ENCODE measurements at places on chromosomes 3 and 15.
A peak's percentile ranks its signal among the peaks of the same experiment; 100 is the strongest.

DNA sequence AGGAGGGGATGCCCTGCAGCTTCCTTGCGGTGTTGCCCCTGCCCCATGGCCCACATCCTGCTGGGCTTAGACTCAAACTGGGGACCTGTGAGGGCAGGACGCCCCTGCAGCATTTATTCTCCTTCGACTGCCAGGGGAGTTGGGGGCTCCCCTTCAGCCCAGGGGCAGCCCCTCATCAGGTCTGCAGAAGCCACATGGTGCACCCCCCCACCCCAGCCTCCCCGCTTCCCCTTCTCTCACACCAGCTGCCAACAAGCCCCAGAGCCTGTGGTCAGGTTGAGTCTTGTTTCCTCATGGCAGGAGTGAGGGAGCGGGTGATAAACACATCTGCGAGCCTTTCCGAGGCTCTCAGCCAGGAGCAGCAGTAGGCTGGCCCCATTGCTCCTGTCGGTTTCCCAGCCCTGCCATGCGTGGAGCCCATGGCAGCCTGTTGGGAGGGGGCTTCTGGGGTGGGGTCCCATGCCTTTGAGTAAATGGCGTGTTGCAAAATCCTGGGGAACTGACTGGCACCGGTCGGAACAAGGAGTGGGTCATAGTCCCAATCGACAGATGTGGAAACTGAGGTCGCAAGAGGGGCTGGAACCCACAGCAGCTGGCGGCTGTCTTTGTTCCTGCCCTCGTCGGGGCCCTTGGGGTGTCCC lies 27.8 kb downstream of the WNT7A start:
- no peak for DNase-seq

GRCh38 chr3:189519458-189519857 lies 111.7 kb upstream of the TP63 start:
- no peak for DNase-seq

GRCh38 chr15:88543065-88543776 lies 3.3 kb downstream of the DET1 start:
- DNase-seq: no peak

DNA sequence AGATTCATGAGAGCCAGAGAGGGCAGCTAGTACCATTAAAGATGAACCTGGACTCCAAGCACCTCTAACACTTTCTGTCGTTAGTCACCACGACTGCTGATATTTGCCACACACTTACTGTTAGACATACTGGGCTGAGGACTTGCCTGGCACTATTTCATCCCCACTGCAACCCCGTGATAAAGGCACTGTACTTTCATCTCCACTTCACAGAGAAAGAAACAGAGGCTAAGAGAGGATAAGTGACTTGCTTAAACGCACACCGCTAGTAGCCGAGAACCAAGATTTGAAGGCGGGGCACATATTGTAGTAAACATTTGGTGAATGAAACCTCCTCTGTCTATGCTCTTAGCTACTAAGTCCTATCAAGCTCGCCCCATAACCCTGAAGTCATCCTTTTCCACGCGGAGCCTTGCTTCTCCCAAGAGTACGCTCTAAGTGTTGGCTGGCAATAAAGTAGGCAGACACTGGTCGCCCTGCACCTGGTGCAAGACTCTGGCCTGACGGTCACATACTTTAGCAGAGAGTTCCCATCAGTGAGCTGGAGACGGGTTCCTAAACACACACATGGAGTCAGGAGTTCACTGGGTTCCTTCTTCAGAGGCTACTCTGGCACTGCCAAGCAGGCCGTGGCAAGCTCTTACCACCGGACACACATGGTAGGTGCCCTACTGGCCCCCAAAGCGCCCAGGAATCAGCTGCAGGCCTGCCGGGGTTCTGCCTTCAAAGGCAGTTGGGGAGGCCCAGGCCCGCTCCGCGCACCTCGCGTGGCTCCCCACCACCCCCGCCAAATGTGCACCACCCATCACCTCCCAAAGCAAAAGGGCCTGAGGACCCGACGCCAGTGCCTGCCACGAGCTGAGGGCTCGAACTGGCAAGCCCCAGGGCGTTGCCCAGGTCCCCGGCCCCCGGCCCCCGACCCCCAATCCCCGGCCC lies 951 bp downstream of the POMGNT2 start:
- peak; percentile 27 for DNase-seq

GRCh38 chr3:65664446-65664845 lies 374.3 kb downstream of the MAGI1 start:
- DNase-seq: no peak

- DNase-seq: no peak
Observed at GRCh38 chr3:13197795-13198194, 124.6 kb upstream of the IQSEC1 start.

- DNase-seq: no peak
Observed at GRCh38 chr3:25088284-25088683, 339.8 kb upstream of the RARB start.

GRCh38 chr3:46299608-46300460 lies 54.1 kb upstream of the CCR2 start:
- no peak for DNase-seq

DNA sequence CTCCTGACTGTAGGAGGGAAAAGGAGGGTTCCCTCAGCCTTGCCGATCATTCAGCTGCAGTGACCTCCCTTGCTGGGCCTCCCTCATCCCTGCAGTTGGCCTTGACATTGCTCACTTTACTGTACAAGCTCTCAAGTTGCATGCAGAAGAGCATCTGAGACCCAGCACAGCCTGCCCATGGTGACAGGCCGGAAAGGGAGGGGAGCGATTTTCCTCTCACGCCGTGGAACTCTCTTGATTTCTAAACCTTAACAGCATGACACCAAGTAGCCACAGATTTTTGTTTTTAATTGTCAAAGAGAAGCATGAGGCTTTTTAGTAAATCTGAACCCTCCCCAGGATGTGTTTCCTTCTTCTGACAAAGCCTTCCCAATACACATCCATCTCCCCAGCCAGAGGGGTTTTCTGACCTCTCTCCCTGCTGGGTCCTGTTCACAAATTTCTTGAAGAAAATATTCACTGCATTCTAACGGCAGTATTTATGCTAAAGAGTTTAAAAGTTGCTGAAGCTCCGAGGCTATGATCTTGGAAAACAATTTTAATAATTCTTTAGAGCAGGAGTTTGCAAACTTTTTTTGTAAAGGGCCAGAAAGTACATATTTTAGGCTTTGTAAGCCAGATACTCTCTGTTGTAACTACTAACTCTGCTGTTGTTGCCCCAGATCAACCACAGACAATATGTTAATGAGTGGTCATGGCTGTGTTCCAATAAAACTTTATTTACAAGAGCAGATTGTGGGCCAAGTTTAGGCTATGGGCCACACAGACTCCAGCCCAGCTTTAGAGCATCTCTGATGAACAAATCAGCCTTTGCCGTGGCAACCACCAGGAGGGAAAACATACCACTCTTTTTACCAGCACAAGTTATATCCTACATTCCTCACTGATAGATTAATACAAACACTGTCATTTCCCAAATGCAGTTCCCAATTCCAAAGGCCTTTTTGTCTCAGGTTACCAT lies 34.8 kb downstream of the LMCD1 start:
- DNase-seq: no peak

GRCh38 chr3:38150780-38151528 lies 12.5 kb downstream of the MYD88 start:
- DNase-seq: no peak

- DNase-seq: no peak
Observed at GRCh38 chr15:47439146-47440111, 277.9 kb upstream of the SEMA6D start.

DNA sequence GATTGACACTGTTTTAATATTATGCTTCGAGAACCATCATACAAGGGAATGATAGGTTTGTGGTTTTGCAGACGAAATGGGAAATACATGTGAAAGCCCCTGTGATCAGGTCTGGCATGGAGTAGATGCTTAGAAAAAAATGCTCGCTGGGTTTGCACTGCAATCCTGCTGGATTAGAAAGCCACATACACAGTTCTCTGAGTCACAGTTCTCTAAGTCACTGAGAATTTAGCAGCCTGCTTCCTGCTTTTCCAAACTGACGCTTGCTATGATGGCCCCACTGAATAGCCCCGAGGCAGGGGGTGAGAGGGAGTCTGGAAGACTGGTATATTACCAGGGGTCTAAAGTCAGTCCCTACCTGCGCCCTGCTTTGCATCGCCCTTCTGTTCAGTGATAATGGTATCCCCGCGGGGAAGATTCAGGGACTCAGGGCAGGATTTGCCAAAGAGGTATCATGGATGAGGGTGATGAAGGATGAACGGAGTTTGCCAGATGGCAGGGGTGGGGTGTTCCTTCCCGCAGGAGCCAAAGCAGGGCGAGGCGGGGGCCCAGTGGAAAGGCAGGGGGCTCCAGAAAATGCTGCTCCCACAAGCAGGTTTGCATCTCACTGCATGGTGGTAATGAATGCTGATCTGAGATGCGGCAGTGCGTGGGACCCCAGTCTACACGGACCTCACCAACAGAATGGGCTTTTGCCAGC lies 82.3 kb downstream of the IQSEC1 start:
- DNase-seq: no peak

DNA sequence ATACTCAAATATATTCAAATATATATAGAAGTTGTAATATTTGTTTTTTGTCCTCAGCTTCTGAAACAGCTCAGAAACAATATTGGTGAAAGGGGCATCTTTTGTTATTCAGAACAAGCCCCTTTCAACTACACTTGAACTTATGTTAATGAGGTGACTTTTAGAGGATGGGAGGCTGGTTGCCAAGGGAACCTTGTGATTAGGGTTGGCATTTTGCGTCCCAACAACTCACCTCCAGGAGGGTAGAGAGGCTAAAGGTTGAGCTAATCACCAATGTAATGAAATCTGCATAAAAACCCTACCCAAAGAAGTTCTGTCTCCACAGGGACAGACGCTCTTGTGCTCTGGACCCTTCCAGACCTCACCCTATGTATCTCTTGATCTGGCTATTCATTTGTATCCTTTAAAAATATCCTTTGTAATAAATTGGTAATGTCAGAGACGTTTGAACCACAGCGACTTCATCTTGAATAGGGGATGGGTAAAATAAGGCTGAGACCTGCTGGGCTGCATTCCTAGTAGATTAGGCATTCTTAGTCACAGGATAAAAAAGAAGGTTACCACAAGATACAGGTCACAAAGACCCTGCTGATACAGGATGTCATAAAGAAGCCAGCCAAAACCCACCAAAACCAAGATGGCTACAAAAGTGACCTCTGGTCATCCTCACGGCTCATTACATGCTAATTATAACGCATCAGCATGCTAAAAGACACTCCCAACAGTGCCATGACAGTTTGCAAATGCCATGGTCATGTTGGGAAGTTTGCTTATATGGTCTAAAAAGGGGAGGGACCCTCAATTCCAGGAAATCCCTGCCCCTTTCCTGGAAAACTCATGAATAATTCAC lies 111.1 kb downstream of the FMN1 start:
- DNase-seq: no peak

DNA sequence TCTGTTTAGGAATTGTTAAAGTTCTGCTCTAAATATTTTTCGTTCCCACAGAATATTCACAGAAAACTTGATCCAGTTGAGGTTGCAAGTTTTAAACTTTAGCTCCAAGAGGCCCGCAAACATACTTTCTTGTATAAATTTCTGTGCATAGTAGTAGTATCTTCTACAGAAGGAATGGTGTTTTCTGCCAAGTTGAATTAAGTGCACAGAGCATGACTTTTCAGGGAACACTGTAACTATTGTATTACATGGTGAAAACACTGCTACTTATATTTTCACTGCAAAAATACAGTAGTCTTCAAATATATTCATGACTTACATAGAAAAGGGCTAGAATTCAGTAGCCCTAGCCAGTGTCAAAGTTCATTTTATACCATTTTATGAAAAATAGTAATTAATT lies 67.0 kb downstream of the SUCNR1 start:
- DNase-seq: no peak
